Sigmoid colon (tissue), 7 donors: ENCODE measurements at places on chromosomes 16 and 17. TPM values are rescaled to one million over a fixed set of nuclear protein-coding genes. Genes with fewer than 3 reads are reported as not detected.

Gene DPEP2
- 3.8 TPM for total RNA-seq

Gene C17orf50
- total RNA-seq: not detected

Gene CETP
- not detected for total RNA-seq

Gene KRTAP9-8
- total RNA-seq: not detected

Gene NLRC3
- total RNA-seq: 0.27 TPM

Gene LCMT1
- 27.0 TPM for total RNA-seq

Gene NHLRC4
- total RNA-seq: 4.2 TPM
